ENCODE measurements at places on chromosomes 4 and X.
A peak's percentile ranks its signal among the peaks of the same experiment; 100 is the strongest.

GRCh38 chr4:101418055-101418454 lies 70.7 kb upstream of the PPP3CA start:
- DNase-seq = peak; percentile 35

GRCh38 chrX:45699158-45699557 lies 498.5 kb upstream of the DIPK2B start:
- DNase-seq = peak; percentile 1

DNA sequence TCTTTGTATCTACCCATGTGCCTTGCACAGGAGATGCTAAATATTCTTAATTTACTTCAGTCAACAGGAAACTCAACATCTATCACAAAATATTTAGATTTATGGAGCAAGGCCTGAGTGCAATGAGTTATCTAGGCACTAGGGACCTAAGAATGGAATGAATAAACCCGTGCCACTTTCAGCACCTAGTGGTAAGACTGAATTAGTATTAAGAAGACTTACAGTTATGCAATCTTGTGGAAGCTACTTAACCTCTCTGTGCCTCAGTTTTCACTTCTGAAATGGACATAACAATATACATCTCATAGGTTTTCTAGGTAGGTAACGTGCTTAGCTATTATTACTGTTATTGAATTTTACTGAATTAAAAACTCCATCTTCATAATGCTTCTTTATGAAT lies 144.6 kb upstream of the MAP3K15 start:
- DNase-seq = peak; percentile 40

DNA sequence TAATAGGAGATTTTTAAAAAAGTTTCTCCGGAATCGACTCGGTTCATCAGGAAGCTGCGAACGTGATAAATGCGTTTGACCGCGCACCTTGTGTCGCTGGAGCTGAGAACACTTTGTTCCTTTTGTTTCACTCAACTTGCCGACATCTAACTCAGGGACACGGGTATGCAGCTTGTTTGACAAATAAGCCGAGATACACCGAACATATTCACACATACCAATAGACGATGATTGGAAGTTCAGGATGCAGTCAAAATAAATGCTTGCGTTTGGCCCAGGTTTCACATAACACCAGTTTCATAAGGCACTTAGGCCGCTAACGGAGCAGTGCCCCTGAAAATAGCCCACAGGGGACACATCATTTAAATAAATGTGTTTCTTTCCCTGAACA lies 932 bp upstream of the SHISA3 start:
- DNase-seq = no peak

- no peak for DNase-seq
Measured at GRCh38 chr4:162011089-162011488, 152.7 kb downstream of the FSTL5 start.

- DNase-seq = no peak
Measured at GRCh38 chr4:43987331-43987944, 461.2 kb downstream of the KCTD8 start.

- peak; percentile 48 for DNase-seq
Measured at GRCh38 chrX:5681159-5681558, 547.5 kb downstream of the NLGN4X start.

Data from hematopoietic multipotent progenitor cell treated with erythropoietin and hydrocortisone succinate and interleukin-3 and kit ligand, for 6 days (in vitro differentiated cells).